ENCODE measurements at places on chromosomes 13 and 19.
A peak's percentile ranks its signal among the peaks of the same experiment; 100 is the strongest.

- no peak for DNase-seq
Measured at GRCh38 chr19:16283210-16284061, 41.2 kb upstream of the KLF2 start.

GRCh38 chr13:49693191-49693733 is 2.0 kb upstream of the EBPL start:
- no peak for DNase-seq

- peak; percentile 76 for DNase-seq
Measured at GRCh38 chr13:30898678-30899241, 7.3 kb upstream of the MEDAG start.

DNA sequence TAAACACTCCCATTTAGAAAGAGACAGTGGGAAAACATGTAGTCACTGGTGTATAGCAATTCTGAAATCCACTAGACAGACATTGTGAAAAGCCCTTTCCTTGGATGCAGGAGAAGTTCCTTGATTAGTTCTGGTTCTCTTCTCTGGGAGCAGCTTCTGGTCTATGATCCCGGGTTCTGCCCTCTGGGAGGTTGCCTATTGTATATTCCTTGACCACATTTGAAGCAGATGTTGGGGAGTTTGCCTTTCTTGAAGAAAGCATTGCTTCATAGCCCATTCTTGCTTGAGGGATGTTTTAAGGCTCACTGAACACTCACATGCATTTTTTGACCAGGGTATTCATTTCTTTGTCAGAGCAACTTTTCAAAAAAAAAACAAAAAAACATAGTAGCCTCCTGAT is 211.9 kb downstream of the NDFIP2 start:
- DNase-seq: no peak

- DNase-seq: no peak
Measured at GRCh38 chr19:28334419-28334818, 878.5 kb downstream of the UQCRFS1 start.

DNA sequence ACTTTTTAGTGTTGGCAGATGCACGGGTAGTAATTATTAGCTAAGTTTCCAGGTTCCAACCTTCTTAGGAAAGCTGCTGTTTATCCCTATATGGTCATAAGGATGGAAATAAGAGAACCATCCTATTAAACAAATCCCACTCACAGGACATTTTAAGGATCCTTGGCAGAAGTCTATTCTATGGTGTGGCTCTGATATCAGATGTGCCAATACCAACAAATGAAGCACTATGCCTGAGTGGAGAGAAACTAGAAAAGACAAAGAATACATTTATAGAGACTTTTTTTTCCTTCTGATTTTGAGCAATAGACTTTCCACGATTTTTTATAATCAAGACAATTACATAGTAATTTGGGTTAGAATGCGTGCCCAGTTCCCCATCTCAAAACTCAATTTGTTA is 12.6 kb downstream of the PCDH17 start:
- DNase-seq: no peak

- DNase-seq: no peak
Measured at GRCh38 chr19:15893477-15893876, 4.4 kb downstream of the CYP4F2 start.

- no peak for DNase-seq
Measured at GRCh38 chr13:97659602-97660001, 225.6 kb downstream of the RAP2A start.
